Vagina (tissue), 2 donors: ENCODE measurements at places on chromosomes 2 and 18. TPM values are rescaled to one million over a fixed set of nuclear protein-coding genes. Genes with fewer than 3 reads are reported as not detected.

- peak overlapping the region; percentile 32 for H3K4me3 ChIP-seq
- H3K4me1 ChIP-seq = peaks cover 26% of the 10 kb centered on the region
- no peak for DNase-seq
- H3K27me3 ChIP-seq = no peaks in the 10 kb centered on the region
- H3K27ac ChIP-seq = peak overlapping the region; percentile 31
These were observed 184.8 kb upstream of the SP5 start for GRCh38 chr2:170530284-170530745.

DNA sequence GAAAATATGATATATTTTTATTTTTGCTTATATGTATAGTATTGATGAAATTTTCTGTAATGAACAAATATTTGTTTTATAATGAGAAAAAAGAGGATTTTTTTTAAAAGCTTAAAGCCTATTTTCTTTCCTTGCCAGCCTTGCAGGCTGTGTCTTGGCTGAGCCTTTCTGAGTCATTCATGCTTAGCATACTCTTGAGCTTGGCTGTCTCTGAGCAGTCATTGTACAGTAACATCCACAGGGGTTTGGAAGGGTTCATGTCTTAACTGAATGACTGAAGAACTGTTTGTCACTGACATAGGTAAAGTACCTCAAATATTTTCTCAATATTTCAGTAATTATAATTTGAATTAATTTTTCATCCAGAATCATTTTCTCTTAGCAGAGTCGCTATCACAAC, 49.3 kb downstream of the GPR39 start:
- no peak for DNase-seq
- no peak overlapping the region for H3K4me3 ChIP-seq
- H3K36me3 ChIP-seq = no peaks in the 10 kb centered on the region
- no peaks in the 10 kb centered on the region for H3K4me1 ChIP-seq

DNA sequence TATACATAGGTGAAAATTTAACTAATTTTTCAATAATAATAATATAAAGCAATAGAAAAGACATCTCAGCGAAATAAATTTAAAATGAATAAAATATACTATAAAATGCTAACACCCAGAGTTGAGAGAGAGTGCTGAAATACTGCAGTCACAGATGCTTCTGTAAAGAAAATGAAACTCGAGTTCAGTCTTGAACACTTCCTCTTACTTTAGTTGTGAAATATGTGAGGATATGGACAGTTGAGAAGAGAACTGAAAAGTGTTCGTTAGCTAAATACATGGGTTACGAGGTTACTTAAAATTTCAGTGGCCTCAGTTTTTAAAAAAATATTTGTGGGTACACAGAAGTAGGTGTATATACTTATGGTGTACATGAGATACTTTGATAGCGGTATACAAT, 106.8 kb downstream of the DNAH7 start:
- no peak for DNase-seq
- H3K27me3 ChIP-seq = no peaks in the 10 kb centered on the region
- no peak overlapping the region for H3K27ac ChIP-seq
- no peaks in the 10 kb centered on the region for H3K36me3 ChIP-seq

GRCh38 chr2:71547616-71548285, 94.4 kb downstream of the DYSF start:
- no peaks in the 10 kb centered on the region for H3K36me3 ChIP-seq
- DNase-seq = no peak
- no peak overlapping the region for H3K4me3 ChIP-seq
- H3K27ac ChIP-seq = no peak overlapping the region

- H3K36me3 ChIP-seq = no peaks in the 10 kb centered on the region
- H3K27me3 ChIP-seq = no peaks in the 10 kb centered on the region
- no peak overlapping the region for H3K4me3 ChIP-seq
- DNase-seq = no peak
- H3K27ac ChIP-seq = peak overlapping the region; percentile 86
These were observed 177.3 kb downstream of the HDAC4 start for GRCh38 chr2:239223310-239224198.

- H3K4me1 ChIP-seq = peaks cover 47% of the 10 kb centered on the region
- no peaks in the 10 kb centered on the region for H3K27me3 ChIP-seq
- H3K36me3 ChIP-seq = no peaks in the 10 kb centered on the region
- no peak for DNase-seq
- no peak overlapping the region for H3K4me3 ChIP-seq
These were observed 675.0 kb downstream of the IRS1 start for GRCh38 chr2:226124548-226125011.

DNA sequence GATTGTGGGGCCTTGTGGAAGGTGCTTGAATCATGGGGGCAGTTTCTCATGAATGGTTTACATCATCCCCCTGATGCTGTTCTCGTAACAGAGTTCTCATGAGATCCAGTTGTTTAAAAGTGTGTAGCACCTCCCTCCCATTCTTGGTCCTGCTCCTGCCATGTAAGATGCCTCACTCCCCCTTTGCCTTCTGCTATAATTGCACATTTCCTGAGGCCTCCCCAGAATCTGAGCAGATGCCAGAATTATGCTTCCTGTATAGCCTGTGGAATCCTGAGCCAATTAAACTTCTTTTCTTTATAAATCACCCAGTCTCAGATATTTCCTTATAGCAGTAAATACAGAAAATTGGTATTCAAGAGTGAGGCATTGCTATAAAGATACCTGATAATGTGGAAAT, 15.6 kb upstream of the WDR75 start:
- no peaks in the 10 kb centered on the region for H3K27me3 ChIP-seq
- no peak for DNase-seq
- H3K4me1 ChIP-seq = no peaks in the 10 kb centered on the region

- peak; percentile 85 for DNase-seq
- H3K4me1 ChIP-seq = peaks cover 43% of the 10 kb centered on the region
- no peaks in the 10 kb centered on the region for H3K36me3 ChIP-seq
These were observed 87.8 kb downstream of the HDAC4 start for GRCh38 chr2:239312741-239313667.

GRCh38 chr18:63078471-63078870, 241.1 kb downstream of the BCL2 start:
- H3K4me3 ChIP-seq = no peak overlapping the region
- no peak overlapping the region for H3K27ac ChIP-seq
- no peak for DNase-seq

GRCh38 chr18:33239298-33239697, 201.2 kb downstream of the CCDC178 start:
- H3K36me3 ChIP-seq = no peaks in the 10 kb centered on the region
- no peak overlapping the region for H3K4me3 ChIP-seq
- no peaks in the 10 kb centered on the region for H3K4me1 ChIP-seq
- H3K27me3 ChIP-seq = no peaks in the 10 kb centered on the region
- DNase-seq = no peak

- H3K4me3 ChIP-seq = no peak overlapping the region
- no peak overlapping the region for H3K27ac ChIP-seq
- H3K27me3 ChIP-seq = no peaks in the 10 kb centered on the region
- no peaks in the 10 kb centered on the region for H3K4me1 ChIP-seq
- DNase-seq = peak; percentile 55
These were observed 72.1 kb downstream of the PSMG2 start for GRCh38 chr18:12774982-12775381.

- H3K36me3 ChIP-seq = no peaks in the 10 kb centered on the region
- no peaks in the 10 kb centered on the region for H3K27me3 ChIP-seq
- DNase-seq = no peak
- H3K4me3 ChIP-seq = no peak overlapping the region
- H3K27ac ChIP-seq = no peak overlapping the region
- peaks cover 43% of the 10 kb centered on the region for H3K4me1 ChIP-seq
These were observed 9.8 kb downstream of the HNRNPLL start for GRCh38 chr2:38592951-38593350.

DNA sequence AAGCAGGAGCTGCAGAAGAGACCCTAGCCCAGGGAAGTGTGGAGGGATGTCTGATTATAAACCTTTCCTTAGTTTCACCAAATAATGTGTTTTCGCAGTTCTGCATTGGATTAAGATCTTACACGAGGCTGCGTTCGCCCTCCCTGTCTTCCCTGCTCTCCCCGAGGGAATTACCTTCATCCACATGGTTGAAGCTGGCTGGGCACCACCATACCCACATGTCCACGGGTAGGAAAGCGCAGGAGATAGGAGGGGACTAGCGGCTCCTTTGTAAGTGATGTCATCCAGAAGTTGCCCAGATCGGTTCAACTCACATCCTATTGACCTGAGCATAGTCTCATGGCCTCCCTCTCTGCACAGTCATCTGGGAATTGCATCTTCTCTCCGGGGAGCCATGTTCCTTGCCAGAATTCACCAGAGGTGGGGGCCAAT, 1.1 kb downstream of the TTL start:
- no peaks in the 10 kb centered on the region for H3K36me3 ChIP-seq
- H3K4me3 ChIP-seq = peak overlapping the region; percentile 73
- peak overlapping the region; percentile 79 for H3K27ac ChIP-seq
- H3K4me1 ChIP-seq = peaks cover 18% of the 10 kb centered on the region

DNA sequence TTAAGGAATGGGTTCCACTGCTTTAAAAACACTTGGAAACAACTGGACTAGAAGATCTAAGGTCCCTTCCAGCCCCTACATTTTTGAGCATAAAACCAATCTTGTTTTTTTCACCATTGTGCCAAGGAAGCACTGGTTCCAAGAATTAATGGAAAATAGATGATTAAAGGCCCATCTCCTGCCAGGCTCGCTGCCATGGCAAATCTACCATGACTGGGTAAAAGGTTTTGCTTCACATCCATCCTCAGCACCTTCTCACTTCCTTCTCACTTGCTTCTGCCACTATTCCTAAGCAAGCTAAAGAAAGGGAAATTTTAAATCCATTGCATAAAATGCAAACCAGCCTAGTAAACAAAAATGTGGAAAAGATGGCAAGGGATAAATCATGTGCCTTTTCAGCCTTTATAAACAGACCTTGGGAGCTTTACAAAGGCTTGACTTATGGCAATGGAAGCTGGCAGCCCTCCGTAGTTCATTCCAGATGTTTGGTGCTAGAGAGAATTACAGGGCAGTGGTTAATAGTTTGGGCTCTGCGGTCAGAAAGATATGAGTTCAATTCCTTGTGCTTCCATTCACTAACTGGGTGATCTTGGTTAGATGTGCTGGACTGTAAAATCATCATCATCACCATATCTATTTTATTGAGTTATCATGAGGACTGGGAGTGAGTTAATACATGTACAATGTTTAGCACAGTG, 27.0 kb upstream of the ST3GAL5 start:
- DNase-seq = no peak
- H3K4me1 ChIP-seq = peaks cover 22% of the 10 kb centered on the region
- no peak overlapping the region for H3K4me3 ChIP-seq
- no peaks in the 10 kb centered on the region for H3K27me3 ChIP-seq
- no peaks in the 10 kb centered on the region for H3K36me3 ChIP-seq
- peak overlapping the region; percentile 67 for H3K27ac ChIP-seq

DNA sequence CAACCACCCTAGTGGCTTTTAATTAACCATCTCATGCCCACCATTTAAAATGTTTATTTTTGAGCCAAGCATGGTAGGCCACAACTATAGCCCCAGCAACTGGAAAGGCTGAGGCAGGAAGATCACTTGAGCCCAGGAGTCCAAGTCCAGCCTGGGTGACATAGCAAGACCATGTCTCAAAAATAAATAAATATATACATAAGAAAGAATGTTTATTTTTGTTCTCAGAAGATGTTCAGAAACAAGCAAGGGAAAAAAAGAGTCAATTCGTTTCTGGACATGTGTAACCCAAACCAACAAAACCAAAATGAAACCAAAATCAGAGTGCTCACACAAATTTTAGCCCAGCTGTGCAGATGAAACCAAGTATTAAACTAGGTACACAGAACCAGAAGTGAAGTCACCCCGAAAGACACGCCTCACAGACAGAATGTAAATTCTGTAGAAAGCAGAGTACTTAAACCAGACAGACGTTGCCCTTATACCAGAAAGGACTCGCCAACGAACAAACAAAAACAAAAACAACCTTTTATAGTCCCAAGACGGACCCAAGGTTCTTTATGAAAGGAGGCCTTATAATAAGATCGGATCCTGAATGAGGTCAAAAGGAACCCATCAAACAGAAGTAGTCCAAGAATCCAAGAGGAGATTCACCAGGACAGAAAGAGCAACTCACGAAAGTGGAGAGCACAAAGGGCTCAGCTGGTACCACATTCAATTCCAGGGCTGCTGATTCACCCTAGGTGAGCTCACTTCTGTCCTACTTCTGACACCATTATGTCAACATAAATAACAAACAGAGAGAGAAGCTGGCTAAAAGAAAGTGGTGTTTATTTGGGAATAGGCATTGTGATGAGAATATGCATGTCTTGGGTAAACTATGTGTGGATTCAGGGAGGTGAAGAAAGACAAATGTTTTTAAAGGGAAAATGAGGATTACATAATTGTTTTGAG, 31.8 kb upstream of the MTCL1 start:
- no peaks in the 10 kb centered on the region for H3K27me3 ChIP-seq
- no peak overlapping the region for H3K27ac ChIP-seq
- no peak for DNase-seq
- H3K36me3 ChIP-seq = no peaks in the 10 kb centered on the region
- no peaks in the 10 kb centered on the region for H3K4me1 ChIP-seq

GRCh38 chr2:70716131-70716743, 51.8 kb downstream of the ADD2 start:
- peak; percentile 56 for DNase-seq
- H3K27ac ChIP-seq = no peak overlapping the region
- H3K27me3 ChIP-seq = no peaks in the 10 kb centered on the region
- no peaks in the 10 kb centered on the region for H3K36me3 ChIP-seq
- no peak overlapping the region for H3K4me3 ChIP-seq

GRCh38 chr2:143128681-143129580, at the start of gene ARHGAP15:
Gene ARHGAP15, plus strand, starts transcription at chr2:143129419.
- H3K4me1 ChIP-seq = no peaks in the 10 kb centered on the region
- H3K27ac ChIP-seq = peak within 1 kb of the TSS; percentile 18
- no peaks in the 10 kb centered on the region for H3K27me3 ChIP-seq
- H3K4me3 ChIP-seq = no peak within 1 kb of the TSS

DNA sequence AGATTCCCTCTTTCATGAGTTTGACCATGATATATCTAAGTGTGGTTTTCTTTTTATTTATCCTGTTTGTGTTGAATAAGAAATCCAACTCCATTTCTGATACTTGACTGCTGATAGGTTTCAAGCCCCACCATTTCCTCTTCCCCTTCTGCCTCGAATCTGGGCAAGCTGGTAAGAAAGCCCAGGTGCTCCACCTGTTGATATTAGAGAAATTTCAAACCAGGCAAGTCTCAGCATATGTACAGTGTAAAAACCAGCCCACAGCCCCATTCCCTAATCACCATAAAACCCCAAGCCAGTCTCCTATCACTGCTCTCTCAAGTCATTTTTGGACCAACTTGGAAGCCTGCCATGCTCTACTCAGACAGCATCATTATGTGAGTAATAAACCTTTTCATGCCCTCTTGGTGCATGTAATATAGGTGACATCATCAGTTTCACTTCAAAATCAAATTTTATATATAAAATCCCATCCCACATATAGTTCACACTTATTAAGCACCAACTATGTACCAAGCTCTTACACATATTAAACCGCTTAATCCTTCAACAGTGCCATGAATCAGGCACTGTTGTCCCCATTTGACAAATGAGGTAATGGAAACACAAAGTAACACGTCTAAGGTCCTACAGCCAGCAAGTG, 46.6 kb downstream of the SMAD2 start:
- H3K27ac ChIP-seq = no peak overlapping the region
- H3K4me1 ChIP-seq = peaks cover 7% of the 10 kb centered on the region
- H3K4me3 ChIP-seq = no peak overlapping the region
- H3K27me3 ChIP-seq = no peaks in the 10 kb centered on the region
- no peak for DNase-seq

Gene TPGS2
- 171 TPM for total RNA-seq

Gene CD28
- 2.7 TPM for total RNA-seq

Gene TWIST2
- 214 TPM for total RNA-seq

Gene SPC25
- not detected for total RNA-seq
